ENCODE measurements at places on chromosomes 2 and 18.

GRCh38 chr2:181231886-181232621 lies 225.1 kb upstream of the ITGA4 start:
- peak; percentile 10 for DNase-seq

- no peak for DNase-seq
These were observed 196.6 kb downstream of the PMAIP1 start for GRCh38 chr18:60096428-60096827.

DNA sequence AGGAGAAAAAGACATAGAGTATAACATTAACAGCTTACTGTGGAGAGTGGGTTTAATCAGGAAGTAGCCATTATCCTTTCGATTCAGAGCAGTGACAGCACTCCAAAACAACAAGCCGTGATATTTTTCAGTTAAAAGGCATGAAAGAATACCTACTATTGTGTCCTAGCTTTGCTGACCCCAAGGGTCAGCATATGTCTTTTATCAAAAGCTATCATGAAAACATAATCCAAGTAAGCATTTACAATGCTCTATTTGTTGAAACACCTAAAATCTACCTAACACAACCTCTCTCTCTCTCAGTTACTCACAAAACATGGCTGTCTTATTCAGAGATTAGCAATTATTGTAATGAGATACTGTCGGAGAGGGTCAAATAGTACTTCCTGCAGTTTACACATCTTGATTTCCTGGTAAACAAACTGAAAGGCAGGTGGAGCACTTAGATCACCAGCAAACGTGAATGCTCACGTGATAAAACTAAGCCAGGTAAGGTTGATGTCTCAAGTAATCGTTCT lies 100.0 kb downstream of the BAZ2B start:
- peak; percentile 92 for DNase-seq

- DNase-seq: no peak
These were observed 9.3 kb upstream of the CD226 start for GRCh38 chr18:69956665-69957620.

GRCh38 chr18:54776282-54776977 lies 51.8 kb upstream of the RAB27B start:
- DNase-seq: no peak

DNA sequence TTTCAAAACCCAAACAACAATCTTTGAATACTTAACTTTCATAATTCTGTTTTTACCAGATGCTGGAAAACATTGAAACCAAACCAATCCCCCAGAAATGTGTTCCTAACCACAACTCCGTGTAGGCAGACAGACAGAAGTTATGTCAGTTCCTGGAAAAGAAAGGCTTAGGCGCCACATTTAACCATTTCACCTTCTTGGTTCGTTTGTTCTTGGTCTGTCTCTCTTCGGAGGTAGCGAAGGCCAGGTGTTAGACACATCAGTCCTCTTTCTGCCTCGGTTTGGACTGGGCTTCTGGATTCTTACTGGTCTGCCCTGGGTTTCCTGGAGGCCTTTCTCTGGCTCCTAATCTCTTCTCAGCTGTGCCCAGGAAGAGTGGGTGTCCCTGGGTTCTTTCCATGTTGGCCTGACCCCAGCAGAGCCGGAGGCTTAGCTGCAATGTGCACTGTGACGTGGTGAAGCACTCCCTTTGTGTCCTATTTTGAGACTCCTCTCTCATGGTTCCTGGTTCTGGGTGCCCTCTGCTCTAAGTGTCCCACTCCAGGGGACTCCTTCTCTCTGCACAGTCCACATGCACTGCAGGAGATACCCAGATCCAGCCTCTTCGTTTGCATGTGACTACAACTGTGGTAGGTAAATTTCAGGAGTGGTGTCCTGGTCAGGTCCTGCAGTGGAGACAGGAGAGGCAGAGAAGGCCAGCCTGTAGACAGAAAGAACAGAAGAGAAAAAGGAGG lies 23.1 kb upstream of the RAB31 start:
- DNase-seq: no peak

GRCh38 chr2:14998546-14998945 lies 366.0 kb downstream of the LRATD1 start:
- no peak for DNase-seq

DNA sequence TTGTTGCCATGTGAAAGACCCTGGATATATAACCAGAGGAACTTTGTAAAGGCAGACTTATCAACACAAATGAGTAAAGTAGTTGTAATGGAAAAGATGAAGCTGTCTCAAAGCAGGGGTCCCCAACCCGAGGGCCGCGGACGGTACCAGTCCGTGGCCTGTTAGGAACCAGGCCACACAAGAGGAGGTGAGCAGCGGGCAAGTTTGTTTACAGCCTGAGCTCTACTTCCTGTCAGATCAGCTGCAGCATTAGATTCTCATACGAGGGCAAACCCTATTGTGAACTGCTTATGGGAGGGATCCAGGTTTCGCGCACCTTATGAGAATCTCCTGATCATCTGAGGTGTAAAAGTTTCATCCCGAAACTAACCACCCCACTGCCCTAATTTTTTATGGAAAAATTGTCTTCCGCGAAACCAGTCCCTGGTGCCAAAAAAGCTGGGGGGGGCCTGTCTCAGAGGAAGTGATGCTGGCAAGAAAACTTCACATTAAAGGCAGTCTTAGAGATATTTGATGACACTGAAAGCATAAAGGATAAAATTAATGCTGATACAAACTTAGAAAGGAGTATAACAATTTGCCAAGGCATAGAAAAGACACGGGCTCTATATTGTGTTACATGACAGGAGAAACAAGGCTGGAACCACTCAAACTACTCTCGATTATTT lies 57.5 kb upstream of the MSTN start:
- DNase-seq: no peak

DNA sequence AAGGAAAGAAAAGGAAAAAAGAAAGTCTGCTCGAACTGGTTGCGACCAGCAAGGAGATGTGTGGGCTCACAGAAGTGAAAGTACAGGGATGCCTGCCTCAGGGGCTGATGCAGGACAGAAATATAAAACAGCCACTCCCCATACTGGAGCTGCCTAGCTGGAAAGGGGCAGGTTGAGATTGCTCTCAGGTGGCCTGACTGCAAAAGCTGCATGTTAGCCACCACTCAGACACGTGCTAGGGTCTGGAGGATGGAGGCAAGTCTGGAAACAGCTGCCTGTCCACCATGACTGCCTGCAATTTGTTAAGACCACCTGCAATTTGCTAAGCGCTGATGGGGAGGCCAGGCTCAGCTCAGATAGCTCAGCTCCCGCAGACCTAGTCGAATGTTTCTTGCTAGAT lies 17.9 kb downstream of the B3GNT7 start:
- no peak for DNase-seq

GRCh38 chr2:42032224-42032620 lies 15.6 kb upstream of the PKDCC start:
- DNase-seq: no peak

GRCh38 chr2:218570850-218571249 lies 2.2 kb downstream of the CNOT9 start:
- no peak for DNase-seq

- DNase-seq: no peak
These were observed 161.9 kb downstream of the SUCLG1 start for GRCh38 chr2:84297155-84297554.

DNA sequence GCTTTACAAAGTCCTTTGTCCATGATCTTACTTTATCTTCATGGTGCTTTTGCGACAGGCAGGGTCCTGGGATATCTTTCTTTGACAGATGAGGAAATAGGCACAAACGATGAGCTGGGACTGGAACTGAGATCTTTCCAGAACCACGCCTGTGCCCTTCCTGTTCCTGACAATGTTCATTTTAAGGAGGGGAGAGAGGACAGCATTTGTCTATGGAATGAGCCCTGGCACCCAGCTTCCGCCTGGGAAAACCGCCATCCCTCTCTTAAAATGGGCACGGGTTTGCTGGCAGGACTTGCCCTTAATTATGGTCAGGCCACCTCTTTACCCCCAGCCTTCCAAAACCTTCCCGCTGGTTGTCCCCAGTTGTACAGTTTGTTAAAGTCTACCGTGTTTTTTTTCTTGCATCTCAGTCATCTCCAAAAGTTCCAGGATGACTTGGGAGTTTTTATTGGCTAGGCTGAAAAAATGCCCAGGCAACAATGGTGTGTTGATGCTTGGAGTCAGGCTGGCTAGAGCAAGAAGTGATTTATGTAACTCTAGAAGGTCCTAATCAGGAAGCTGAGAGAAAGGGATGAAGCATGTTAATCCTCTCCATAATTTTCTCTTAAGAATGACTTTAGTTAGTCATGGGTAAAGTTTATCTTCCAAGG lies 264.9 kb upstream of the EPAS1 start:
- no peak for DNase-seq

DNA sequence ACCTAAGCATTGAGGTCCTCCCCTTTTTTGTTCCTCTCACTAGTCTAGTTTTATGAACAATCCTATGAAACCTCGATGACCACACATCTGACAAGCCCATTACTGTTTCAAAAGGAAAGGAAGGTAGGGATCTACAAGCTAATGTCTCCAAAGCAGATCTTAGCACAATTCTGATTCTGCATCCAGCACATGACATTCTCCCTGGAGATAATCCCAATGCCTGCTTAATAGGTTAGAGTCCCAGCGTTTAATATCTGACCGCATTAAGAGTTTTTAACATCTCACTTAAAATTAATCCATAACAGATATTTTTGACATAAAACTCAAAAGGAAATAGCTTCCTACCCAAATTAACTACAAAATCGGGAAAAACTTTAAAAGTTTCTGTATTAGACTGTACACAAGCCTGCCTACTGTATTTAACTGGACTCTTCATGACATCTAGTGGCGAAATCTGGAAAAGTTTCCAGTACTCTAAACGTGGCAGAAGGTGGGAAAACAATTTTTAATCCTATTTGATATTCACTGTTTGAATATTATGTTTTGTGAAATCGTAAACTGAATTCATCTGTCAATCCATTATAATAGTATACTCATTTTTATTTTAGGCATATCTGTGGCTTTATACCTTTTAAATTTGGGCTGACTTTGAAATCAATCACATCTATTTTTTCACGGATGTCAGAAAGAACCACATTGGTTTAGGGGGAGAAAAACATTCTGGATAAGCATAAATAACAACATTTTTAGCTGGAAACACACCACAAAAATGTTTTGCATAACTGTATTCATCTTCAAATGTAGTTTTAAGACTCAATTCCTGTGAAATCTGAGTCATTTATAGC lies 62.4 kb downstream of the TXNL1 start:
- DNase-seq: peak; percentile 37

DNA sequence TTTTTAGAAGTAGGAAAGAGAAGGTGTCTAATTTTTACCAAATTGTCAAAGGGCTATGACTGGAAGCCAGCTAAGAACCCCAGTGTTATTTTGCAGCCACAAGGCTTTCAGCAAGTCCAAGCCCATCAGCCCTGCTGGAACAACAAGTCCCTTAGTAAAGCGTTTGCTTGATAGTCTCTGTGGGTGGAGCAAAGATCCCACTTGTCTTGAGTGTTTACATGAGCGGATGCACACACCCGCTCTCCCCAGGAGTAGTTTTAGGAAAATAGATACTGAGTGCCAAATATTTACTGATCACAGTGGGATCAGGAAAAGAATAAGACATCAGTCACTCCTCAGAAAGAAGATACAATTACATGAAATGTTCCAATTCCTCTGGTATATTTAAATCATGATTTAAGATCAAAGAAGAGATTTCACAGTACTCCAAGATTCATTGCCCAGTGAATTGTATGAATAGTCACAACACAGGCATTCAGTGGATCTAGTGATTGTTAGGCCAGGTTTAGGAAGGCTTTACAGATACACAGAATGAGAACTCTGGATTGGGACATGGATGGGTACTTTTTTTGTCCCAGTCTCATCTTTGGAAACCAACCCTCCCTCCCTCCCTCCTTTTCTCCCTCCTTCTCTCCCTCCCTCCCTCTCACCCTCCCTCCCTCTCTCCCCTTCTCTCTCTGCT lies 514.9 kb downstream of the PTPRM start:
- DNase-seq: peak; percentile 36

GRCh38 chr2:135762530-135762929 lies 20.9 kb downstream of the UBXN4 start:
- no peak for DNase-seq

DNA sequence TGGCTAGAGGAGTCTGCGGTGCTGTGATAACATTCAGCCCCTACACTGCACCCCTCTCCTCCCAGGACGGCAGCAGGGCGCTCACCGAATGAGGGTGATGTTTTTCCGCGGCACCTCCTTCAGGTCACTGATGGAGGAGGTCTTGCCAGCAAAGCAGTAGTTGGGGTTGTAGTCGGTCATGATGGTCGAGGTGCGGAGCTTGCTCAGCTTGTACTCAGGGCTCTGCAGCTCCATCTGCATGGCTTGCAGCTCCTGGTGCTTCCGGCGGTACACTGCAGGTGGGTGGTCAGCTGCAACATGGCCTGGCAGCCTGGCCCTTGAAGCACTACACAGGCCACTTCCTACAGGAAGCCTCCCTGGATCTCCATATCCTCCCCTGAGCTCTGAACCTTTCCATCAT lies 108.0 kb downstream of the CLIP4 start:
- DNase-seq: no peak

GRCh38 chr2:120710256-120710655 lies 25.4 kb upstream of the GLI2 start:
- DNase-seq: no peak

- no peak for DNase-seq
These were observed 11.8 kb downstream of the CNOT11 start for GRCh38 chr2:101264360-101264939.

GRCh38 chr2:25306777-25307368 lies 34.9 kb downstream of the DNMT3A start:
- DNase-seq: no peak

GRCh38 chr2:15918761-15919356 lies 21.5 kb upstream of the MYCN start:
- DNase-seq: no peak

GRCh38 chr18:57095884-57096283 lies 51.0 kb upstream of the BOD1L2 start:
- DNase-seq: no peak

GRCh38 chr18:63974991-63975390 lies 5.1 kb downstream of the SERPINB8 start:
- DNase-seq: no peak

DNA sequence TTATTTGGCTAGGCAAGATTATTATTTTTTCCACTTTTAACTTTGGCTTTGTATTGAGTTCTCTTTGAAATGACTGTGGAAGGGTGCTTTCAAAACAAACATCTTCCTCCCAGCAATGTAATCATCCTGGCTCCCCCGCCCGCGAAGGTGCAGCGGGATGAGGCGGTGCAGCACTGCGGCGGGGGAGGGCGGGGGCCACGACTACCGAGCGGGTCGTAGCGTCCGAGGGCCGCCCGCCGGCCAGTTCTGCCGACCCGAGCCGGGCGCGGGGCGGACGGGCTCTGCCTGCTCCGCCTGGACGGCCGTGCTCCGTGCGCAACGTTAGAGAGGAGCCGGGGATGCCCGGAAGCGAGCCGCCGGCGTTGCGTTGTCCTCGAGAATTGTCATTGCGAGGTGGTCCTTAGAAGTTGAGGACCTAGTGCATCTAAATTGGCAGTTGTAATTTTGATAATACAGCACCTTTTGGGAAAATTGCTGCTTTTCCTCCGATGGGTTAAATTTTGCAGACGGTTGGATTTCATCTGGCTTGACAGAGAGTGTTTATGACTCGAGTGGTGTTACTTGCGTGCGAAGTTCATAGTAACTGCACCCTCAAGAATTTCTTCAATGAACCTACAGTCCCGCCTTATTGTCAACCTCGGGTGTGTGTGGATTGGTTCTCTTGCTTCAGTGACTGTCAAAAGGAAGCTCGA lies 1.1 kb downstream of the EPC2 start:
- DNase-seq: peak; percentile 63

GRCh38 chr2:194304191-194304590 lies 1352.8 kb upstream of the SLC39A10 start:
- DNase-seq: no peak

Measured in NCI-H774 (cell line).